ENCODE measurements at places on chromosomes 5 and 9. TPM values are rescaled to one million over a fixed set of nuclear protein-coding genes. Genes with fewer than 3 reads are reported as not detected.

The COL23A1 gene
- 0.36 TPM for total RNA-seq

The NEURL1B gene
- 46.1 TPM for total RNA-seq

The PROB1 gene
- 3.0 TPM for total RNA-seq

DNA sequence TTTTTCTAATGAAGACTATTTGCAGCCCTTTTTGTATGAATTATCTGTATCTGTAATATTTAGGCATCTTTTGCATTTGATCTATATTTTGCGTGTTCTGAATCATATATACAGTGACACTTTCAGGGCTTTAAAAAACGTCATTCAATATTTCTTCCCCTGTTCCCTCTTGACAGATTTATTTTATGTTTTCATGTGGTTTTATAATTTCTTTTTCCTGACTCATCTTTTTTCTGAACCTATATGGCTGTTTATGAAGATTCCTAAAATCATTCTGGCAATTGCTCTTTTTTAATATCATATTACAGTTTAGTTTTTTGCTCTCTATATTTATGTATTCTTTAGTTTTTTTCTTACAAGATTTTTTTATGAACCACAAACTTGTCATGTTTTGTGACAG is 67.6 kb downstream of the SMARCA2 start:
- H3K36me3 ChIP-seq: peaks cover 12% of the 10 kb centered on the region
- peaks cover 2% of the 10 kb centered on the region for H3K4me1 ChIP-seq
- no peak overlapping the region for H3K4me3 ChIP-seq
- H3K27ac ChIP-seq: no peak overlapping the region

- no peaks in the 10 kb centered on the region for H3K36me3 ChIP-seq
- no peaks in the 10 kb centered on the region for H3K27me3 ChIP-seq
- H3K4me1 ChIP-seq: no peaks in the 10 kb centered on the region
- no peak overlapping the region for H3K4me3 ChIP-seq
- H3K27ac ChIP-seq: no peak overlapping the region
- DNase-seq: no peak
These were observed 84.4 kb upstream of the SARDH start for GRCh38 chr9:133822430-133823065.

DNA sequence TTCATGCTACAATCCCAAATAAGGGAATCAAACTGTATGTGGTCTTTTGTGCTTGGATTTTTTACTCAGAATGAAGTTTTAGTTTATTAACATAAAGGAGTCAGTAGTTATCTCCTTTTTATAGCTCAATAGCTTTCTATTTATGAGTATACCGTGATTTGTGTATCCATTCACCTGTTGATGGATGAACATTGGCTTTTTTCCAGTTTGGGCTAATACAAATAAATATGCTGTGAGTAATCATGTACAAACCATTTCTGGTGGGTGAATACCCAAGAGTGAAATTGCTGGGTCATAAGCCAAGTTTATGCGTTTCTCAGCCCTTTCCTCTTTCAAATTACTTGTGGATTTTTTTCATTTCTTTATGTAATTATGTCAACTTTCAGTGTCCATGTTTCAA is 395.3 kb downstream of the OSTF1 start:
- peaks cover 2% of the 10 kb centered on the region for H3K4me1 ChIP-seq
- H3K36me3 ChIP-seq: no peaks in the 10 kb centered on the region
- no peak overlapping the region for H3K4me3 ChIP-seq
- no peak for DNase-seq
- H3K27ac ChIP-seq: no peak overlapping the region
- H3K27me3 ChIP-seq: no peaks in the 10 kb centered on the region

GRCh38 chr5:37665889-37666288 is 174.0 kb downstream of the GDNF start:
- DNase-seq: no peak
- H3K27ac ChIP-seq: no peak overlapping the region
- peaks cover 3% of the 10 kb centered on the region for H3K4me1 ChIP-seq
- H3K36me3 ChIP-seq: no peaks in the 10 kb centered on the region

- H3K4me3 ChIP-seq: no peak overlapping the region
- H3K27me3 ChIP-seq: no peaks in the 10 kb centered on the region
- H3K4me1 ChIP-seq: no peaks in the 10 kb centered on the region
These were observed 110.1 kb upstream of the GRIN3A start for GRCh38 chr9:101848485-101848919.

GRCh38 chr9:120745278-120745677 is 31.0 kb upstream of the MEGF9 start:
- H3K27me3 ChIP-seq: no peaks in the 10 kb centered on the region
- H3K27ac ChIP-seq: no peak overlapping the region
- no peak for DNase-seq
- no peaks in the 10 kb centered on the region for H3K4me1 ChIP-seq
